ENCODE measurements at places on chromosomes 16 and 17. TPM values are rescaled to one million over a fixed set of nuclear protein-coding genes. Genes with fewer than 3 reads are reported as not detected.

GRCh38 chr17:19796457-19796856, 48.4 kb upstream of the ALDH3A1 start:
- H3K4me3 ChIP-seq = no peak overlapping the region
- H3K27me3 ChIP-seq = no peaks in the 10 kb centered on the region
- H3K27ac ChIP-seq = no peak overlapping the region
- DNase-seq = no peak

Gene KRTAP9-2
- total RNA-seq = not detected

Gene TPSG1
- not detected for total RNA-seq

Gene LITAFD
- not detected for total RNA-seq

GRCh38 chr17:82531431-82531881, 11.9 kb downstream of the FOXK2 start:
- H3K27ac ChIP-seq = peak overlapping the region; percentile 19
- H3K27me3 ChIP-seq = no peaks in the 10 kb centered on the region
- peaks cover 98% of the 10 kb centered on the region for H3K4me1 ChIP-seq
- no peaks in the 10 kb centered on the region for H3K36me3 ChIP-seq
- H3K4me3 ChIP-seq = no peak overlapping the region

DNA sequence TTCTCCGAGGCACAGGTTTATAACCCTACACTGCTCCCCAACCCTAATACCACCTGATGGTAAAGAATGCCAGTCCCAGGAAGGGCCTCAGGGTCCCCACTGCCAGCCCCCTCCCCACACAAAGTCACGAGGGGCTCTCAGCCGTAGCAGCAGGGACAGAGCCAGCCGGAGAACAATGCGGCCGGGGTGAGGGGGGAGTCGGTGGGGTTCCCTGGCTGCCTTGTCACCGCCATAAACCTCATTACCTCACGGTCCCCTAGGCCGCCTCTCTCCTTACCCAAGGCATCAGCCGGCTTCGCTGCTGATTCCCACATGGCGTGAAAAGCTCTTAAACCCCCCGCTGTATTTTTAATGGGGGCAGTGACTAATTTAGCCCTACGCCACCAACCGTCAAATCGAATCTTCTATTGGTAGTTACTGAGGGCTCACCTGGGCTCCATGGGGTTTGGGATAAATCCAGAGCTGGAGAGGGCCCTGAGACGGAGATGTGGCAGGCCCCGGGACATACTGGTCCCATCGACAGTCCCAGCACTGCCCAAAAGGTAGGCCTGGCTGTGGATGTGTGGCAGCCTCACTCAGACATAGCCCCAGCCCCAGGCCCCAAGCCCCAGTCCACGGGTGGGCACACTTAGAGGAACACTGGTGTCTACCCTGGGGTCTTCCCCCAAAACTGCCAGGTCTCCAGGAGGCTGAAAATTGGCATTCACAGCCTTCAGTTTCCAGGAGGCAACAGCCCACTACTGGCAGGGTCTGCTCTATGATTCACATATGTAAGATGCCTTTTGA, 115.3 kb downstream of the C16orf78 start:
- H3K36me3 ChIP-seq = no peaks in the 10 kb centered on the region
- no peak for DNase-seq
- H3K4me1 ChIP-seq = peaks cover 18% of the 10 kb centered on the region
- no peak overlapping the region for H3K4me3 ChIP-seq

Gene ZPBP2
- total RNA-seq = not detected

Gene BAHCC1
- total RNA-seq = 7.3 TPM

DNA sequence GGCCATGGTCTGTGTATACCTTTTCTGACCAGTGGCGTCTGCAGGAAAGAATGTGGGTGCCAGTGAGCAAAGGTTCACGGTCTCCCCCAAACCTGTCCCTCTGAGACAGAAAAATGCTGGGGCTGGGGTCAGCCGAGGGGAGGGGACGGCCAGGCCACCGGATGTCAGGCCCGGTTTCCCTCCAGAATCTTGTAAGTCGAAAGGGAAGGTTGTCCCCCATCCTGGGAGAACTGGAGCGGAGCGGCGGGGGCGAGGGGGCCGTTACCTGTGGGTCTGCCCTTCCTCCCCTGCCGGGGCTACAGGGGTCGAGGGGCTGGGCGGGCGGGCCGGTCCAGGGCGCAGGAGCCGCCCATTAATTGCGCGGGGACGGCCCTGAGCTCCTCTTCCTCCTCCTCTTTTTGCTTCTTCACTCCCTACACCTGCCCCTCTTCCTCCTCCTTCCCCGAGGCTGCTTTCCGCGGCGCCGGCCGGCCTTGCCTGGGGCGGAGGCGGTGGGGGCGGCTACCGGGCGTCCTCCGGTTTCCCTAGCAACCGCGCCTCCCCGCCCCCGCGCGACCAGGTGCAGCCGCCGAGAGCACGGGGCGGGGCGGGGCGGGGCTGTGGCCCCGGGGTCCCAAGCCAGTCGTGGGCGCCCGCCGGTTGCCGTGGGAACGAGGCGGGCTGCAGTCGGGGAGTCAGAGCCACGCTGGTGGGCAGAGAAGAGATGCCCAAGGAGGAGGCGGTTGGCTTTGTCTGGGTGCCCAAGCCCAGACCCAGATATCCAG, at the start of gene MARCHF10:
MARCHF10 (minus strand) TSS at position 503 of the 764 bp plus-strand sequence. CDS start 6,579 bp downstream, outside the sequence.
- peak within 1 kb of the TSS; percentile 43 for H3K4me3 ChIP-seq
- no peak within 1 kb of the TSS for H3K27ac ChIP-seq
- DNase-seq = no peak
- no peaks in the 10 kb centered on the region for H3K36me3 ChIP-seq
- peaks cover 64% of the 10 kb centered on the region for H3K27me3 ChIP-seq

DNA sequence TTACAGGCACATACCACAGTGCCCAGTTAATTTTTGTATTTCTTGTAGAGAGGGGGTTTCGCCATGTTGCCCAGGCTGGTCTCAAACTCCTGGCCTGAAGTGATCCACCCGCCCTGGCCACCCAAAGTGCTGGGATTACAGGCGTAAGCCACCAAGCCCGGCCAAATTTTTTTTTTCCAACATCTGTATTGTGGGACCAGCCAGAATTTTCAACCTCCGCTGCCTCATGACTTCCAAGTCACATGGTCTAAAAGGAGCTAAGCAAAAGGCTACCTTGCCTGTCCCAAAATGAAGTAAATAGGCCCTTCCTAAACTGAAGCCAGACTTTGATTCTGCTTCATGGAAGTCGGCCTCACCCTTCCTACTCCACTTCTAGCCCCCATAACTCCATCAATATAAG, 4.2 kb upstream of the SPAG7 start:
- peaks cover 68% of the 10 kb centered on the region for H3K4me1 ChIP-seq
- no peak for DNase-seq
- no peak overlapping the region for H3K4me3 ChIP-seq
- H3K27ac ChIP-seq = peak overlapping the region; percentile 80

- H3K36me3 ChIP-seq = peaks cover 51% of the 10 kb centered on the region
- H3K4me1 ChIP-seq = peaks cover 13% of the 10 kb centered on the region
- peak; percentile 74 for DNase-seq
- H3K27ac ChIP-seq = peak overlapping the region; percentile 45
Measured at GRCh38 chr16:50313596-50314478, 47.5 kb downstream of the ADCY7 start.

Gene DERL2
- 32.5 TPM for total RNA-seq

DNA sequence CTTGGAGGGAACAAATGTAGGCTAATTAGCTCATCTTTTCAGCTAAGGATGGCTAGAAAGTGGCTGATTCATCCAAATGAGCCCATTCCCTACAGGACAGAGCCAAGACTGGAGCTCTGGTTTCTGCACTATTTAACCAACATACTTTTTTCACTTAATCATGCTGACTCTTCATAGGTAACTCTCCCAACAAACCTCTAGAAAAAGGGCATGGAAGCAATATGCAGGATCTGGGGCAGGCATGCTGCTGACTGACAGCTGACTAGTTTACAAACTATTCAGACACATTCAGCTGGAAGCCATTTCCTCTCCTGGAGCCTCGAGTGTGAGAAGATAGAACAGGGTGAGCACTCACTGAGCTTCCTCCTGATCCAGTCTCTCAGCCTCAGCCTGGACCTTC, 6.2 kb downstream of the BECN1 start:
- no peak overlapping the region for H3K27ac ChIP-seq
- no peak for DNase-seq
- no peak overlapping the region for H3K4me3 ChIP-seq
- no peaks in the 10 kb centered on the region for H3K27me3 ChIP-seq
- peaks cover 98% of the 10 kb centered on the region for H3K36me3 ChIP-seq
- peaks cover 19% of the 10 kb centered on the region for H3K4me1 ChIP-seq

GRCh38 chr16:66175058-66175457, 191.4 kb upstream of the CDH5 start:
- H3K4me3 ChIP-seq = no peak overlapping the region
- no peak overlapping the region for H3K27ac ChIP-seq
- H3K27me3 ChIP-seq = no peaks in the 10 kb centered on the region

Gene DPEP3
- total RNA-seq = not detected

DNA sequence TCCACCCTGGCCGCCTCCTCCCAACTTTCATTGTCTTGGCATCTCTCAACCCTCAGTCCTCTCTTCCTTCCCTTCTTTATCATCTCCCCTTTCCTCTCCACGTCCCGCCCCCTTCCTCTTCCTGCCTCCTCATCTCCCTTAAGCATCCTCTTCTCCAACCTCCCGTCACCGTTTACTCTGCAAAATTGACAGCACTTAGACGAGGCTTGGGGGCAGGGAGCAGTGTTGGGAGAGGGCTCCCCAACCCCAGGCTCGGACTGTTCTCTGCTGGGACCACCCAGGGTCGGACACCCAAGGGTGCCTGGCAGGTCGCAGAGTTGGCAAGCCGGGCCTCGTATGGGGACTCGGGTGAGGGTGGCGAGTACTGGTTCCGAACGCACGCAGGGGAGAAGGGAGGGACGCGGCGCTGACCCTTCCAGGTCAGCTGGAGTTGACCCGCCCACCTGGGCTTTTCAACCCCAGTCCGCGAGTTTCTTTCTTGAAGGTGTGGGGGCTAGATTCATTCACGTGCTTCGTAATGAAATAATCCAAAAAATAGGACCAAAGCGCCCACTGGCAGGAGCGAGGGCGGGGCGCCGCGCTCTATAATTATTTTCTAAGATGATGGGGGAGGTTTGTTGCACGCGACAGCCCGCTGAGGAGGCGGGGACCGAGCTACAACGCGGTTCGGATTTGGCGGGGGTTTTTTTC, 775 bp upstream of the PAGR1 start:
- H3K27me3 ChIP-seq = no peaks in the 10 kb centered on the region
- H3K4me1 ChIP-seq = peaks cover 86% of the 10 kb centered on the region
- peak; percentile 51 for DNase-seq
- H3K36me3 ChIP-seq = peaks cover 25% of the 10 kb centered on the region
- peak overlapping the region; percentile 84 for H3K4me3 ChIP-seq

- H3K4me1 ChIP-seq = peaks cover 27% of the 10 kb centered on the region
- H3K27me3 ChIP-seq = peaks cover 36% of the 10 kb centered on the region
- DNase-seq = no peak
- H3K4me3 ChIP-seq = no peak overlapping the region
Measured at GRCh38 chr17:307295-307691, 45.3 kb downstream of the RPH3AL start.

DNA sequence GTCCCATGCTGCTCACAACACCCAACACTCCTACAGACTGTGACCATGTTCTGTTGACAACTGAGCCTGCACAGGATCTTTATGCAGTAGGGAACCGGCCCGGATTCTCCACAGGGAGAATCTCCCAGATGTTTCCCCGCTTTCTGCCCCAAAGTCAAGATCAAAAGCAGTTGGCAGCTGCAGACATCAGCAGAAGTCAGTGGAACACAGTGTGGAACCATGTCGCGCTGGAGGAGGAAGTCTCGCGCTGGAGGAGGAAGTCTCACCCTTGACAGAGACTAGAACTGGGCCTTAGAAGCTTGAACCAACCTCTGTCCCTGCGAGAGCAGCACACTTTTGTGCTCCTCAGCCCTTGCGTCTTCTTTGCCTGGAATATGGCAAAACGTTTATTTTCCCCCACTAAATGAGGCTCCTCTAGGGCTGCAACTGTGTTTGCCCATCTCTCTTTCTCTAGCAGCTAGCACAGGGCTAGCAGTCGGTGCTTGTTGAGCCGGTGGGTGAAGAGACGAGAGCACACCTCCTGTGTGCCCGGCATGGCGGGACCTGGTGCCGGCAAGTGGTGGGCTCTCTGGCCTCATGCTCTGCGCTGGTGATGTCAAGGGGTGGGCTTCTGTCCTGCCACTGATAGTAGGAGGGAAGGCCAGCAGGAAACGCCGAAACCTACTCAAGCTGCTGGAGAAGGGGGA, 2.1 kb upstream of the MRC2 start:
- peak overlapping the region; percentile 89 for H3K27ac ChIP-seq
- H3K27me3 ChIP-seq = peaks cover 48% of the 10 kb centered on the region
- DNase-seq = no peak
- no peak overlapping the region for H3K4me3 ChIP-seq
- no peaks in the 10 kb centered on the region for H3K36me3 ChIP-seq

DNA sequence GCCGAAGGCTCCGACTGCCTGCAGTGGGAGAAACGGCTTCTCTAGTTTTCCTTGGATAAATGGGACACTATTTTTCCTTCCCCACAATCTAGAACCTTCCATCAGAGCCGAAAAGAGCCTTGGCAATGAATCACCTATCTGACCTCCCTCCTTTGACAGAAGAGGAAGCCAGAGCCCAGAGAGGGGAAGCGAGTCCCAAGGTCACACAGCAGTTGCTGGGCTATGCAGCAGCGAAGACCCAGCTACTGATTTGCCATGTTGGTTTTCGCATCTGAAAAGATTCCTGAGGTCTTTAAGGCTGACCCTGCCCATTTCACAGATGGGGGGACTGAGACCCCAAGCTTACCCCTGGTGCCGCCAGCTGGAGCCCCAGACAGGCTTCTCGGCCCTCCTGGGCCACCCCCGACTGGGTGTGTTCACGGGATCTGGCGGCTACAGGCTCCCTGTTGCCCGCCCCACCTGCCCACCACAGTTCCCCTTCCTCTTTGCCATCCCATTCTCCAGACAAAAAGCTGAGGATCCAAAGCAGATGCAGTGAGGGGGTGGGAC, 45.9 kb downstream of the RAI1 start:
- no peaks in the 10 kb centered on the region for H3K27me3 ChIP-seq
- DNase-seq = no peak
- H3K4me3 ChIP-seq = no peak overlapping the region
- H3K36me3 ChIP-seq = no peaks in the 10 kb centered on the region

- H3K27me3 ChIP-seq = peaks cover 96% of the 10 kb centered on the region
- H3K36me3 ChIP-seq = no peaks in the 10 kb centered on the region
- H3K27ac ChIP-seq = no peak overlapping the region
- DNase-seq = no peak
- H3K4me1 ChIP-seq = no peaks in the 10 kb centered on the region
Measured at GRCh38 chr17:73910206-73910605, 266.0 kb upstream of the SDK2 start.

Gene SYCE1L
- 0.66 TPM for total RNA-seq

DNA sequence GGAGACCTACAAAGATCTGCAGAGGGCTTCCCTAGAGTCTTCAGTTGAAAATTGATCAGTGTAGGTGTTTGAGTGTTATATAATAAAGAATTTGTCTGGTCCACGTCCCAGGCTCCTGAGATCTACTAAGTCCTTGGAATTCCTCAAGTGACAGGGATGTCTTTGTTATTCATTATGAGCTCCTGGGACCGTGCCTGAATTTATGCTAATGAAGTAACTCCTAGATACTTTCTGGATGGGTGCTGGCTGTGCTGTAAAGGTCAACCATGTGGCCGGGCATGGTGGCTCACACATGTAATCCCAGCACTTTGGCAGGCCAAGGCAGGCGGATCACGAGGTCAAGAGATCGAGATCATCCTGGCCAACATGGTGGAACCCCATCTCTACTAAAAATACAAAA, 43.7 kb downstream of the CDC27 start:
- no peaks in the 10 kb centered on the region for H3K4me1 ChIP-seq
- no peak for DNase-seq
- H3K27me3 ChIP-seq = no peaks in the 10 kb centered on the region
- peaks cover 96% of the 10 kb centered on the region for H3K36me3 ChIP-seq
- no peak overlapping the region for H3K4me3 ChIP-seq
- H3K27ac ChIP-seq = no peak overlapping the region

- peak; percentile 56 for DNase-seq
- peak overlapping the region; percentile 75 for H3K4me3 ChIP-seq
- H3K27ac ChIP-seq = peak overlapping the region; percentile 89
- H3K27me3 ChIP-seq = no peaks in the 10 kb centered on the region
Measured at GRCh38 chr17:76383546-76384221, 725 bp upstream of the SPHK1 start.

Gene DCAF7
- 45.7 TPM for total RNA-seq

Gene KCNH4
- total RNA-seq = 0.16 TPM
